Kidney (tissue), 22 donors: ENCODE measurements at places on chromosomes 2 and 18. TPM values are rescaled to one million over a fixed set of nuclear protein-coding genes. Genes with fewer than 3 reads are reported as not detected.

SETBP1 gene
- total RNA-seq: 71.7 TPM

RNF144A gene
- total RNA-seq: 12.3 TPM

NCKAP1 gene
- total RNA-seq: 140 TPM

DNA sequence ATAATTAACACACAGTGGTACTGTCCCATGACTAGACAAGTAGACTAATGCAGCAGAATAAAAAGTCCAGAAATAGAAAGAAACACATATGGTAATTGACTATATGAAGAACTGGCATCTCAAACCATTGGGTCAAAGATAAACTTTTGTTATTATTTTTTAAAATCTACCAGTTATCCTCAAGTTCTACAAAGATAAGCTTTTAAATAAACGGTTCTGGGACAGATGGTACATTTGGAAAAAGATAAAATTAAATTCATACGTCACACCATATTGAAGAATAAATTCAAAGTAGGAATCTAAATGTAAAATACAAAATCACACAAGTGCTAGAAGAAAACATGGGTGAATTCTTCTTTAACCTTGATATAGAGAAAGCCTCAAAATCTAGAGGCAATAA, 37.6 kb upstream of the PLEKHM3 start:
- DNase-seq: no peak

DNA sequence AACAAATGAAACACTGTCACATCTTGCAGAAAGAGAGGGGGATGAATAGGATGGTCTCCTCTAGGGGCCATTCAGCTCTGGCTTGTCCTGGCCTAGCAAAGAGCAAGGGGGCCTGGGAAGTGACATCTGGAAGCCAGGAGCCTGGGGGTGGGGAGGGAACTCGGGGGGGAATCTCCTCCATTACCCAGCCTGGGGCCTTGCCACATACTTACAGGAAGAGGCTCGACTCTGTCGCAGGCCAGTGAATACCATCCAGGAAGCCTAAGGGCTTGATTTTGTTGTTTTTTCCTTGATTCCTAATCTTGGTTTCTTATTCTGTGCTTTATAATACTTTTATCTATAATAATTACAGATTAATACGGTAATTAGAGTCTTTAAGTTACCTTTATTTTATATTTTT, 797.5 kb upstream of the ID2 start:
- DNase-seq: no peak

GRCh38 chr18:4017480-4017879, 437.6 kb downstream of the DLGAP1 start:
- no peak for DNase-seq

- no peak for DNase-seq
Measured at GRCh38 chr2:47269316-47270232, 114.5 kb upstream of the STPG4 start.
